ENCODE measurements at places on chromosomes 2 and 18. TPM values are rescaled to one million over a fixed set of nuclear protein-coding genes. Genes with fewer than 3 reads are reported as not detected.

TUBB8B gene
- total RNA-seq: not detected

ADD2 gene
- 2.3 TPM for total RNA-seq

ARPC2 gene
- 374 TPM for total RNA-seq

ANKRD62 gene
- total RNA-seq: not detected

SKOR2 gene
- not detected for total RNA-seq

TMEM17 gene
- total RNA-seq: 2.4 TPM

IL36B gene
- not detected for total RNA-seq

GRCh38 chr2:176106581-176107539 lies at the start of gene HOXD11:
Gene HOXD11 (plus strand): TSS chr2:176107280. CDS start chr2:176107356, 76 bp downstream.
- peak; percentile 82 for DNase-seq

DNA sequence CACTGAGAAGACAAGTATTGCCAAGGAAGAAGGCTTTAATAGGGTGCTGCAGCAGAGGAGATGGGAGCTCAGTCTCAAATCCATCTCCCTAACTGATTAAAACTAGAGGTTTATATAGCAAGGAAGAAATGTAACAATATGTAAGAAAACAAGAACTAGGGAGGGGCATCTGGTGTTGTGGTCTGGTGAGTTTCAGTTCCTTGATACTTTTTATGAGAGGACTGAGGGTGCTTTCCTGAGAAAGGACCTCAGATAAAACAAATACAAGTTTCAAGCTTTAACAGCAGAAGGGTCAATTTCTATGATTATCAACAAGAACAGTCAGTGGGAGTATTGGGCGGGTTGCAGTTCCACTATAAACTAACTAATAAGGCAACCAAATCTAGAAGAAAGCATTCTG lies 1967.5 kb downstream of the SUCLG1 start:
- DNase-seq: no peak

DNA sequence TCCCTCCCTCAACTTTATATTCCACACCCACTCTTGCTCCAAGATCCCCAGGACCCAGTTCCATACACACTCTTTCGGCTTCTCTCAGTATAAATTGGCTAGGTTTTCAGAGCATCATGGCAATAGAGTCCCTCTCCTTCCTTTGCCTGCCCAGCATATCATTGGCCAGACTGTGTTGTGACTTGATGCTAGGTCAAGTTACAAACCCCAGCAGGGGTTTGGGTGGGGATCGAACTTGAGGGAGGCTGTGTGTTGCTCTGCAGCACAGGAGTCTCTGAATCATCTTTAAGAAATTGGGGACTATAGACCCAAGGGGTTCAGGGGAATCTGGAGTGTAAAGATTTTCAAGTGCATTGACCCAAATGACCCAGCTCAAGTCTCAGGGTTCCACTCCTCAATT lies 477.5 kb upstream of the MEIS1 start:
- no peak for DNase-seq

- DNase-seq: no peak
Measured at GRCh38 chr2:160358046-160358445, 135.6 kb downstream of the RBMS1 start.

DNA sequence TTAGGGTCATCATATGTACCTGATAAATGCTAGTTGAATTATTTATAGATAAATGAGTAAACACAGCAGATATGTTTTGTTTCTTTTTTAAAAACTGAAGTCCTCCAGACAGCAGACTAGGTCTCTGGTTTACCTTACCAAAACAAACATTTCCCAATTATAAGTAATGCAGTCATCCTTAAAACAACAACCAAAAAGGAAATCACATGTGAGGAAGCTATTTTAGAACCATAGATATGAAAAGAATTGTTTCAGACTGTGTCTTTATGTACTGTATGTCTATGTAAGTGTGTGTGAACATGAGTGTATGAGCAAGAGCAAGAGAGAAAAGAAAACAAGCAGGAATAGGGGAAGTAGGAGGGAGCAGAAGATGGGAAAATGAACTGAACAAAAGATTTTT lies 441.0 kb downstream of the CPS1 start:
- DNase-seq: no peak

DNA sequence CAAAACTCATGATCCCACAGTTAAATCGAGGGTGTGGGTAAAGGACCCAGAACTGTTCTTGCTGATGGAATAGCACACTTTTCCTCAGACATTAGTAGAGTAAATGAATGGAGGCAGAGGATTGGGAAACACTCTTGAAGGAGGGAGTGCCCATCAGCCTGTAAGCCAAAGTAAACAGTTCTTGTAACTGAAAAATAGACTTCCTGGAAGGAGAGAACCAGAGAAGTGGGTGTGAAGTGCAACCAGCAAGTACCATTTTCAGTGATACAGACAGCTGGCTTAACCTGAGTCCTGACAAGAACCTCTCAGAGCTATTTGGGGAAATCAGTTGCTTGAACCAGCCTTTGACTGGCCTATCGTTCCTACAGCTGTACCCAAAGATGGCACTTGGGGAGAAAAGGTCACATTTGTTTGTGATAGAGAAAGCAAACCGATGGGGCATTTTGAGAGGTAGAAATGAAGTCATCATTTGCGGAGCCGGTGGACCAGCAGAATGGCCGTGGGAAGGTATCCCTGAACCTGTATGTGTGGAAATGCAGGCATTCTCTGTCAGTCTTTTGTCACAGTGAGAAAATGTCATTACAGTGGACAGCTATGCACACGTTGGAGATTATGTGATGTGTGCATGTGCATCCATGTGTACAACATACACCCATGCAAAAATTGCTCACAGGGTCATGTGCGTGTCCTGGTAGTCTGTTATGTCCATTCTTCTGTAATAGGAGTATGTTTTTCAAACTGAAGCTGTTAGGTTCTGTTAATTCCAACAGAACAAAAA lies 17.8 kb downstream of the CRIM1 start:
- peak; percentile 94 for DNase-seq

GRCh38 chr2:175111200-175111657 lies 56.8 kb downstream of the ATF2 start:
- peak; percentile 73 for DNase-seq

GRCh38 chr18:46253498-46253897 lies 149.3 kb downstream of the HAUS1 start:
- peak; percentile 96 for DNase-seq

DNA sequence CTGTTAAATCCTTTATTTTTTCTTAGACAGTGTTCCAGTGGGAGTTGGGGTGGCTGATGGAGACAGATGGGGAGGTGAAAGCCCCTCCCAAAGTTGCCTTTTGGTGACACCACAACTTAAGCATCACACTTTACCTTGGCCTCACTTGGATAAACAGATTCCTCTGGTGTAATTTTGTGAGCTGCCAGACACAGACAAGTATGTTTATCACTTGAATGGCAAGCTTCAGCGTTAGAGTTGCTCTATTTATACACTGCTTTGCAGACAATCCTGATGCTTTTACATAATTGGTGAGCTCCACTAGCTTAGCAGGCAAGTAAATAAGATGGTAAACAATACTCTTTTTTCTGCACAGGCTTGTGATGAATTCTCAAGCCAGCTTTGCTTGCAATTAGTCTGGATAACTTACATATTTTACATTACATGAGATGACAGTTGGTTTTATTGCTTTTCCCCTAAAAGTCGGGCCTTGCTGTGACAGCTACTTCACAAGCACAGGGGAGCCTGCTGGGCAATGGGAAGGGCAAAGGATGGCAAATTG lies 226.2 kb downstream of the SLC8A1 start:
- DNase-seq: no peak

DNA sequence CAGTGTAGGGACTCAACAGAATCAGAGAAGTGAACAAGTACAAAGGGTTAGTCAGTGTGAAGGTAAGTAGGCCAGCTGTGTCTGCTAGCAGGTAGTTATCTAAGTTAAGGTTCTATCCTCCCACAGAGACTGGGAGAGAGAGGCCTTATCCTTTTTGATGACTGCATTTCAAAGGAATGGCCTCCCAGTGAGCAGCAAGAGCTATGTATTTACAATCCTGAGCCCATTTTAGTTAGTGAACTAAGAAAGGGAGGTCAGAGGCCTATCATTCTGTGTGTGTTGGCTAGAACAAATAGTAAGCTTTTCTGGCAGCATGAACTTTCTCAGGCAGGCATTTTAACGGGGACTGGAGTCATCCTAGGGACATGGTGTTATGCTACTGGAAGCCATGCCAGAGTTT lies 182.9 kb downstream of the VWC2L start:
- DNase-seq: peak; percentile 96

DNA sequence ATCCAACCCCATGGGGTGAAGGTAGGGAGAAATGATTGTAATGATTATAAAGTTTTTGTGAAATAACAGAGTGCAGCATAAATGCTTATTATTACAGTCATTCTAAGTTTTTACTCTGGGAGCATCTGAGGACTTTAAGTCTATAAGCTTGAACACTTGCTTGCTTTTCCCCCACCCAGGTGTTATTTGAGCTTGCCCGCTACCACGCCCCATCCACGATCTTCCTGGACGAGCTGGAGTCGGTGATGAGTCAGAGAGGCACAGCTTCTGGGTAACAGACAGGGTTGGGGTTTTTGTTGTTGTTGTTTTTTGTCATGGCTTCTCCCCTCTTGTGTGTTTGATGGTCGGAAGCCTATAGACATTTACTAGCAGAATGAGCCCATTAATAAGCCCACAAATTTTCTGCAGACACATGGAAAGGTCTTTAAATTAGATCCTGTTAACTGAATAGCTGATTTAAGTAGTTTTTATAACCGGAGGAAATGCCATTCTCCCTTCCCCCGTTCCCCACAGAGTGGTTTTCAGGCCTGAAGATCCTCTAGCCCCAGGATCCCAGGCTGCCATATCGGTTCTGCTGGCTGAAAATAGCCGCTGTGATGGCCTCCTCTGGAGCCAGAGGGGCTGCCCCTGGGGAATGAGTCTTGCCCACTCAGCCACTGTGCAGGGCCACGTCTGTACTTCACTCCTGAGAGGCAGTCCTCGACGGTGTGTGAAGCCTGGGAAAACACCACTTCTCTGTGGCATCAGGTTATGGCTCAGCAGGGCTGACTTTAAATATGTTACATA lies 39.9 kb upstream of the ELOA2 start:
- no peak for DNase-seq
